ENCODE measurements at places on chromosomes 11 and 22.

DNA sequence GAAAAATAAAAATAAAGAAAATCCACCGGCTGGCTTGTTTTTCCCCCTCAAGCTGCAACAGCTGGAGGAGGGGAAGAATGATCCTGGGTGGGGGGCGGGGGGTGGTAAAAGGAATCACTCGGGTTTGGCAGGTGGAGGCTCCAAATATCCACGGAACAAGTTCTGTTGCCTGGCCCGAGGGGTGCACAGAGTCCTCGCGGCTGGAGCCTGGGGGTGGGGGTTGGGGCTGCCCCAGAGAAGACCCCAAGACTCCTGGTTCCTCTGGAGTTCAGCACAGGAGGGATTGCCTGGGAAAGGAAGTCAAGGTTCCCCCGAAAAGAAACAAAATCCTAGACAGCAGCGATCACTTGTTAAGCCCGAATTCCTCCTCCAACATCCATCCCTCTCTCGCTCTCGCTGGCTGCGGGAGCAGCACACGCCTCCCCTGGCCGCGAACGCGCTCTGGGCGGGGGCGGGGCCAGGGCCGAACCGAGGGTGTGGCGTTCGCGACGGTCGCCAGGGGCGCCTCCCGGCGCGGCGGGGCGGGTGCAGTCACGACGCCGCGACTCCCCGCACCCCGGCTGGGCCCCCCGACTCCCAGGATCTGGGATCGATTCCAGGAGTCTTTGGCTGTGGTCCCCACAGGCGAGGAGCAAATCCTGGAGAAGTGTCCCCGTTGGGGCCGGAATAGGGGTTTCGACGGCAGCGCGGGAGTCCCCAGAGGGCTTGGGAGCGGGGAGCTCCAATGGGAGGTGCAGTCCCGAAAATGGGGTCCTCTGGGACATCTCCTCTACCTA is at the start of gene KCNA4:
TSS of gene KCNA4 (minus strand) at position 443 of the 776 bp plus-strand sequence. CDS start 4,352 bp downstream, outside the sequence.
- peak; percentile 76 for DNase-seq

DNA sequence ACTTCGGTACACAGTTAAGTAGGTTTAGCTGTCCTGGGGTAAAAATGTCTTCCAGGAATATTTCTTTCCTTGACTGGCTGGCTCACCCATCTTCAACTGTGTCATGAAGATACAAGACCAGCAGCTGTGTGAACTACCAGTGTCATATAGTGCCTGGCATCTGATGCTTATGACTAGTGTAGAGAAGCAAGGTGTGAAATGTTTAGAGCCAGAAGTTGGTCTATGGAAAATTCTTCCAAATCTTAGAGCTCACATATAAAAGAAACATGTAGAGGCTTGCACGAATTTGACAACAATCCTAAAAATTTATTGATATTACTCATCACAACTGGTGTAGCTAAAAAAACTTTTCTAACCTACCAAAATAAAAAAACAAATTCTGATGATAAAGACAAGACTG is 54.4 kb downstream of the ARL14EP start:
- DNase-seq = no peak

- no peak for DNase-seq
Observed at GRCh38 chr11:94472916-94473799, 20.5 kb downstream of the MRE11 start.

DNA sequence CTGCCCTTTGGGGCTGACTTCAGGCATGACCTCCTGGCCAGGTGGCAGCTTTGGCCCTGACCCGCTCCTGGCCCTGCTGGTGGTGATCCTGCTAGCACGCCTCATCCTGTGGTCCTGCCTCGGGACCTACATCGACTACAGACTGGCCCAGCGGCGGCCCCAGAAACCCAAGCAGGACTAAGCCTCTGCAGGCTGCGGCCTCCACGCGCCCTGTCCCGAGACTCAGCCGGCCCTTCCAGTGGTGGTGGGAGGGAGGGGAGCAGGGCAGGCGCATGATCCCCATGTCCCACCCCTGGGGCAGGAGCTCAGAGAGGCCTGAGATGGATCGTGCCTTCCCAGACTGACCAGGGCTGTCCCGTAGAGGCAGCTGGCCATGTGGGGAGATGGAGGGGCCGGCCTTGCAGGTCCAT is 2.1 kb downstream of the SMIM38 start:
- DNase-seq = no peak

GRCh38 chr11:9596926-9597464 is 23.5 kb downstream of the WEE1 start:
- DNase-seq = no peak

GRCh38 chr22:27329131-27329850 is 472.3 kb downstream of the MN1 start:
- DNase-seq = no peak

GRCh38 chr11:92453055-92453454 is 228.4 kb downstream of the FAT3 start:
- DNase-seq = no peak

DNA sequence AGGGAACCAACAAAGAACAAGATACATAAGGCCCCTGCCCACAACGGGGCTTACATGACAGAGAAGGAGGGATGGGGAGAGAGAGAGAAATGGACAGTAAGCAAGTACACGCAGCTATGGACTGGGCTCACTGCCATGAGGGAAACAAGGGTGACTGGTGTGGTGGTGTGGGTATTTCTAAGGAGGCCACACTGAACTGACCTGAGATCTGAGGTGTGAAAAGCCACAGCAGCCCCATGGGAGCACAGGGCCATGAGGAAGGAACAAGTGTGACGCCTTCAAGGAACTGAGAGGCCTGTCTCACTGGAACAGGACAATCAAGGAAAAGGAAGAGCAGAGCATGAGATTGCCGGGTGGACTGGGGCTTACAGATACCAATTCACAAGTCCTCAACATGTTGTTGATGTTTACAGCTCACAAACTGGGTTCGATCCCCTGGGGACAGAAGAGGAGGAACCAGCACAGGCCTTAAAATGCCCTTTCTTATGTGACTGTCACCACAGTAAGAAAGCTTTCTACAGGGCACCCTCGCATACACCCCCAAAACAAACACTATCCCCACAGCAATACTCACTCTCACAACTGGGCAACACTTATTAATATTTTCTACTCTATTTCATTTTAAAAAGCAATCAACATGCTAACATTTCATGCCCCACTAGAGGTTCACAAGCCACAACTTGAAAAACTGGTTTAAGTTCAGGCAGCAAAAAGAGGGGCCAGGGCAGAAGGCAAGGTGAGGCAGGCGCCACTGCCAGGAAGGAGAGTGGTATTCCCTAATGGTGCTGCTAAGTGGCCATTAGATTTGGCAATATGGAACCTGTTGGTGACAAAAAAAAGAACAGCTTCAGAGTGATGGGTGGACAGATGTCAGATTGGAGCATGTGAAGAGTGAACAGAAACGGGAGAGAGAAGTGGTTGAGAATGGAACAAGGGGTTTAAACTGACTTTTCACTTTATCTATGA is 39.1 kb downstream of the TCIRG1 start:
- no peak for DNase-seq

DNA sequence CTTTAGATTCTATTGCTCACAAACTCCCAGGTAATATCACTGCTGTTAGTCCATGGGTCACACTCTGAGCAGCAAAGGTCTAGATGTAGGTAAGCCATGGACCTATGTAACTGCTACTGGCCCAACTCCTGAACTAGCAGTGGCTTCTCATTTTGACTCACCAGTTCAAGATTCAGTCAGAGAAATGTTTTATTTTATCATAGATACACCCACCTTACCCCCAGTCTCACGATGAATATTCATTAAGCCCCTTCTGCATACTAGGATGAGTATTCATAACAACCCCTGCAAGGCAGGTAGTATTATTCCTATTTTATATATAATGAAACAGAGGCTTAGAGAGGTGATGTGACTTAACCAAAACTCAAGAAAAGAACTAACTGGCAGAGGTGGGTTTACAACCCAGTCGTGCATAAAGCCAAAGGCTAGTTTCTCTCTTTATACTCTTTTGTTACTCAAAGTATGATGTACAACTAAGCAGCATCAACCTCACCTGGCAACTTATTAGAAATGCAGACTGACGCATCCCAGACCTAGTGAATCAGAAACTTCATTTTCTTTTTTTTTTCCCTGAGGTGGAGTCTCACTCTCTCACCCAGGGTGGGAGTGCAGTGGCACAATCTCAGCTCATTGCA is 957.6 kb upstream of the CCDC90B start:
- no peak for DNase-seq

DNA sequence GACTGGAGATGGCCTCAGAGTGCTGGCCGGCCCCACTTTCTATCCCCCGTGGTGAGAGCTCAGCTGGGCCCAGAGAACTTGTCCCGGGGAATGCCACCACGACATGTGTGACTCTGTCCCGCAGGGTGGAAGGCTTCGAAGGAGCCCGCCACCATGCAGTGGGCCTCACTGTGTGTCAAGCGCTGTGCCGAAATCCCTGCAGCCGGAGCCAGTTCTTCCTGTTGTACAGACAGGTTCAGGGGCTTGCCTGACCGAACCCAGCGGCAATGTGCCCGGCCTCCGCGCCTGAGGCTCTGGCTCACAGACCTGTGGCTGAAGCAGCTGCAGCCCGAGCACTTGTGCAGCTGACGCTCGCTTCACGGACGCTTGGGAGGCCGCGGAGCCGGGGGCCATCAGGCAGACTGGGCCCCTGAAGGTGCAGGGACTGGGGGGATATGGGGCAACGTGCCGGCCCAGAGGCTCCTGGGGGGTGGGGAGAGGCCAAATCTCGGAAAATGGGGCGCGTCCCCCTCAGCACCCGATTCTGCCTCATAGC is 650 bp downstream of the PPM1F start:
- DNase-seq = no peak

- DNase-seq = no peak
Observed at GRCh38 chr11:90564531-90564930, 341.7 kb upstream of the CHORDC1 start.

- no peak for DNase-seq
Observed at GRCh38 chr11:104908186-104908531, 9.9 kb upstream of the CASP12 start.

- DNase-seq = peak; percentile 54
Observed at GRCh38 chr22:30969532-30970355, 679 bp downstream of the TUG1 start.

DNA sequence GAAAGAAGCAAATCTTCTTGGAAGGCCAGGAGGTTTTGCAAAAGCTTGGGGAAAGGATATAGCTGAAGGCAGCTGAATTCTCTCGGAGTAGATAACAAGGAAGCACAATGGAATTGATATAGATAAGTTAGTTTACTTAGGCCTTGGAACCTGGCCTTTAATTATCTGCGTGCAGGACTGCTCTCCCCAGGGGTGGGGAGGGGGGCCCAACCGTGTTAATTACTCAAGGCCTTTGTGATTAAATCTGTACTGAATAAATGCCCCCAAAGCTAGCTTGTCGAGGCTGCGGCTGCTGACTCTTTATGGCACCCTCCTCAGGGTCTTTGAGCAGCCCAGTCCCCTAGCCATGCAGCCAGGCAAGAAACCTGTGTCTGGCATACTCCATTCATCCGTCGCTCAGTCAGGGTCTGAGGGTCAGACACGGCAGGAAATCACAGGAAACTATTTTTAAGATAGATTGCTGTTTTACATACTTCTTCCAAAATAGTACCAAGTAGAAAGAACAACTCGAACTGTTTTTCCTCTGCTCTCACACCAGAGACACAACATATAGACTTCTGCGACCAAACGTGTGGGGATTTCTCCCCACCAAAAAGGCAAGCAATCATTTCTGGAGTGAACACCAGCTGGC is 36.5 kb downstream of the MS4A2 start:
- no peak for DNase-seq

GRCh38 chr22:24592851-24593558 is at the start of gene LRRC75B:
Gene LRRC75B, minus strand, starts transcription at chr22:24593073. Its CDS starts 34 bp downstream, at chr22:24593039.
- peak; percentile 49 for DNase-seq

DNA sequence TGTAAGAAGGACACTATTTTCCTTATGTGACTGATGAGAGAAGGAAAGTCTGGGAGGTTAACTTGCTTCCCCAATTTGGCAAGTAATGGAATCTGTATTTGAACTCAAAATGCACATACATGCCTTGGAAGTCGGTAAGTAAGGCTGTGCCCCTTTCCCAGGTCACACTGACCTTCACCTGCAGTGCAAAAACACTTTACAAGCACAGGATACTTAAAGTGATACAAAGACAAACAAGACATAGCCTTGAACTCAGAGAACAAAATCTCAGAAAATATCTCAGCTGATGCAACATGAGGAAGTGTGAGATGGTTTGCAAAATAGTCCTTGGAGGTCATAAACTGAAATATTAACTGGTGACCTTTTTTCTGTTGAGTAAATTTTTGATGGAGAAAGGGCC is 251.1 kb downstream of the RAB38 start:
- no peak for DNase-seq

GRCh38 chr11:95156916-95157541 is 67.4 kb downstream of the ENDOD1 start:
- no peak for DNase-seq

GRCh38 chr11:42674436-42674835 is 637.4 kb upstream of the API5 start:
- DNase-seq = no peak

DNA sequence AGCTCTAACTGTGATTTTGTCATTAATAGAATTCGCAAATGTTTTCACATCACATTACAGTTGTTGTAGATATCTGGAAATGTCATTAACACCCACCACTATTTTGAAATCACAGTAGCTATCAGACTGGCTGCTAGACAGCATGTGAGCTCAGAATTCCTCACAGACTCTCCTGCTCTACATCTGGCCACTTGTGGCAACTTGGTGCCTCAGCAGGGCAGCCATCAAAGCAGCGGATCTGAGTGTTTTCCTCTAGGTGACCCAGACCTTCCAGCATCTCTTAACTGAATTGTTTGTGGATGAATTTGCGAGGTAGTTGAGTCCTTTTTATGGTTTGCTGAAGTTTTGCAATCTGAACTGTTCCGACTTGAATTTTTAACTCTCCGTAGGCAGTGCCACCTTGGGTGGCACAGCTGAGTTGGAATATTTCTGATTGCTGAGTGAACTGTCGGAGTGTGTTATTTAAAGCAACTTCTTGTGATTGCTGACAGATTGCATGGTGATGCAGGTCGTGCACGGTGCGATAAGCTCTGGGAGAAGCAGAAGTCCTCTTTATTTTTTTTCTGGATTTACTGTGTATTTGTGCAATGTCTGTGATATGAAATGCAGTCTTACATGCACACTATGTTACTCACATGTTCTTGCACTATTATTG is 114.0 kb upstream of the PLET1 start:
- DNase-seq = no peak

DNA sequence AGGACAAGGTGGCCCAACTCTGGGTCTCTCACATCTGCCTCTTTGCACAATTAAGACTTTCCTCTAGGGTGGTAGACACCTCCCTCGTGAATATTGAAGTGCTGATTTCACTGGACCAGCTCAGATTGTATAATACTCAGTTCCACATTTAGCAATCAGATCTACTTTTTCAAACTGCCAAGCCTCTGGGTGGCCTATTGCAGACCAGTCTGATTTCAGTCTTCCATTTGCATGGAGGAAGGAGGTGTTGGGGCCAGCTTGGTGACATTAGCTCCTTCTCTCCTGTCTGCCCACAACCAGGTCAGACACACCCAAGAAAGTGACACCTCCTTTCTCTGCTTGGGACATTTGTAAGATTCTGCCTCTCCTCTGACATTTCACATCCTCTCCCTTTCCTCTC is 78.2 kb downstream of the PPFIBP2 start:
- no peak for DNase-seq

All from NCI-H1930 (cell line).